Fibroblast of skin of right biceps (primary cell): ENCODE measurements at places on chromosomes 16 and 17.

DNA sequence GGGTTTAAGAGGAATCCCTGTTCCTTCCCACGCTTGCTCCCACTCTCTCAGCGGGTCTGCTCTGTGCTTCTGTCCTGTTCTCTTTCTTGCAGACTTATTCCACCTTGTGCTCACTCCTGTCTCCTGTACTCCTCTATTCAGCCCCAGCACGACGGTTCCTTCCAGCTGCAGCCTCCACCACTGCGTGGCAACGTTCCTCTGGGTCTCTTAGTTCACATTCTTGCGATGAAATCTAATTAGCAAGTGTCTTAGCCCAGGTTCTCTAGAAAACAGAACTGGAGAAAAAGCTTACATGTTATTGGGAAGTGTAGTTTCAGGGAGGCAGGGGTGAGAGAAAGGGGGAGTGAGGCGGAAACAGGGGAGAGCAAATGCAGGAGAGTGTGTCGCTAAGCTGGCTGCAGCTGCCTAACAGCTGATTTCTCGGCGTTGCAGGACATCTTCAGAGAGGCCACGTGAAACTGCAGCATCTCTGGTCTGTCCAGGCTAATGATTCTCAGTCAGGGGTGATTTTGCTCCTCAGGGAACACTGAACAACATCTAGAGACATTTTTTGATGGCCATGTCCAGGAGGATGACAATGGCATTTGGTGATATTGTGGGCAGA, 213.2 kb upstream of the NLRP1 start:
- no peak for DNase-seq

DNA sequence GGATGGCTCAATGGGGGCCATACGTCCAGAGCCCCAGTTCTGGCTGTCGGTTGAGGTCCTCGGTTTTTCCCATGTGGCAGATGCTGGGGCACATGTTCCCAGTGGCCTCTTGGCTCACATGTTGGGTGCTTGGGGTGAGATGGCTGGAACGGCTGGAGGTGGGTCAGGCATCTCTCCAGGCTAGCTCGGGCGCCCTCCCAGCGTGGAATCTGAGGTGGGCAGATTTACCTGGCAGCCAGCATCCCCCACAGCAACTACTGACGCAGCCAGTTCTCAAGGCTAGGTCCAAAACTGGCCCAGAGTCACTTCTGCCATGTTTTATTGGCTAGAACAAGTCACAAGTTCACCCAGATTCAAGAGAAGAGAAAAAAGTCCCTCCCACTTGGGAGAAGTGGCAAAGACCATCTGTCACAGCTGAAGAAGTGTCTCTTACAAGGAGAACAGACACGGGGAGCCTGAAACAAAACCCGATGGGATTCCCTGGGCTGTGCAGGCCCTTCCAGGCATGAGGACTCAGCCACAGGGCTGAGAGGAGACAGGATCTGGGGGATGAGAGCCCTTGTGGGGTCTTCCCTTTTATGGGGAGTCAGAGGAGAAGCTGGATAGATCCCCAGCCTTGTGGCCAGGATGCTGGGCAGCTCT, 15.2 kb downstream of the ACE start:
- DNase-seq: no peak

- DNase-seq: no peak
Observed at GRCh38 chr16:66265556-66266141, 100.8 kb upstream of the CDH5 start.

DNA sequence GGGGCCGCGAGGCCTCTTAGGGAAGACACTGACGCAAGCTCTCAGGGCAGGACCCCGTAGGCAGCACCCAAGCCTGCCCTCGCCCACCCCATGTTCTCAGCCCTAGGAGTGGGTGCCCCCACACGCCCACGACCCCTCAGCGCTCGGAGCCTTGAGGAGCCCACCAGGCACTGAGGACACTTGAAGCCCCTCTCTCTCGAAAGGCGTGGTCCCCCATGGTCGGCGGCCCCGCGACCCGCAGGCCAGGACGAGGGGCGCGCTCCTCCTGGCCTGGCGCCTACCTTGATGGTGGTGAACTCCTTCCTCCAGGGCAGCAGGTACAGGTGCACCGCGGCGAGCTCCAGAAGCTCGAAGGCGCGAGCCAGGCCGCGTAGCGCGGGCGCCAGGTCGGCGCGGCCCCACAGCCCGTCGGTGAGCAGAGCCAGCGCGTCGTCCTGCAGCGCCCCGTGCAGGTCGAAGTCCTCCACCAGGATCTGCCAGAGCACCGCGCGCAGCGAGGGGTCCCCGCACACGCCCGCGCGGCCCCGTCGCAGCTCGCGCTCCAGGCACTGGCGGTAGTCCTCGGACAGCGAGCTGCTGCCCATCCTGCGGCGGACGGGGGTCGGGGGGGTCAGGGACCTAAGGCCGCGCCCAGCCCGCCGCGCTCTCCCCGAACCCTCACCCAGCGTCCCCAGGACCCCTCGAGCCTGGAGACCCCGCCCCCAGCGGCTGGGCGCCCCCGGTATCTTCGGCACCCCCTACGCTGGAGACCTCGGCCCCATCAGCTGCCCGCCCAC, 668 bp downstream of the SPATA2L start:
- peak; percentile 23 for DNase-seq

DNA sequence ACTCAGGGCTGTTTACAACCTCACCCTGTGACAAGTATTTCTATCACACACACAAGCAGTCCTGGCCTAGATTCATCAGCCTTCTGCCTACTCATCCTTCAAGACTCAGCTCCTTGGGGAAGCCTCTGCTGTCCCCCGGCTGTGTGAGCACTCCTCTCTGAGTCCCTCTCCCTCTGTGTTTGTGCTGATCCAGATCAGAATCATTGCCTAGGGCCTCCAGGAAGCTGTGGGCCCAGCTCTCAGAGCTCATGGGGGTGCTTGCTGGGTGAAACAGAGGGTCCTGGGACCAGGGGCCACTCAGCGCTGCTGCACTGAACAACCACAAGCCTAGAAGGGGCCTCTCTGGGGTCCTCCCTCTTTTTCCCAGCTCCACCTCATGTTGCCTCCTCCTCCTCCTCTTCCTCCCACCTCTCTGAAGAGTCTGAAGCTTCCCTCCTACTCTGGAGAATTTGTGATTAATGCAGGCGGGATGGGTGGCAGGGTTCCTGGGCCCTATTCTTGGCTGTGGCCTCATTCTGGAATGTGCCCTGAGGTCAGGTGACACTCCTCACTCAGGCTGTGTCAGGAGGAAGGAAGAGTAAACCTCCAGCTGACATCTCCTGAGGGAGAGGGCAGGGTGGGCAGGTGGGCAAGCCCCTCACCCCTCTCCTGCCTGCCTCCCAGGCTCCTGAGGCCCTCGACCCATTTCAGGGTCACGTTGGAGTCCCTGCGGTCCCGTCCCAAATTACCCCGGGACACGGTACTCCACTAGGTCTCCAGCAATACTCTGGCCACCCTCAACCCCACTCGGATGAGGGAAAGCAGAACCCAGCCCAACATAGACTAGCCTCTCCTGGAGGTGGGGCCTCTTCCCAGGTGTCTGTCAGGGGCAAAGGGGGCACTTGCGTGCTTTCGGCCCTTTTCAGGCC, 10.1 kb downstream of the WFIKKN2 start:
- DNase-seq: peak; percentile 49

- no peak for DNase-seq
Observed at GRCh38 chr16:17403156-17403809, 67.5 kb downstream of the XYLT1 start.

- DNase-seq: peak; percentile 16
Observed at GRCh38 chr16:3716831-3717234, 491 bp downstream of the TRAP1 start.

- DNase-seq: peak; percentile 77
Observed at GRCh38 chr17:41451154-41451728, 10.5 kb upstream of the KRT38 start.

DNA sequence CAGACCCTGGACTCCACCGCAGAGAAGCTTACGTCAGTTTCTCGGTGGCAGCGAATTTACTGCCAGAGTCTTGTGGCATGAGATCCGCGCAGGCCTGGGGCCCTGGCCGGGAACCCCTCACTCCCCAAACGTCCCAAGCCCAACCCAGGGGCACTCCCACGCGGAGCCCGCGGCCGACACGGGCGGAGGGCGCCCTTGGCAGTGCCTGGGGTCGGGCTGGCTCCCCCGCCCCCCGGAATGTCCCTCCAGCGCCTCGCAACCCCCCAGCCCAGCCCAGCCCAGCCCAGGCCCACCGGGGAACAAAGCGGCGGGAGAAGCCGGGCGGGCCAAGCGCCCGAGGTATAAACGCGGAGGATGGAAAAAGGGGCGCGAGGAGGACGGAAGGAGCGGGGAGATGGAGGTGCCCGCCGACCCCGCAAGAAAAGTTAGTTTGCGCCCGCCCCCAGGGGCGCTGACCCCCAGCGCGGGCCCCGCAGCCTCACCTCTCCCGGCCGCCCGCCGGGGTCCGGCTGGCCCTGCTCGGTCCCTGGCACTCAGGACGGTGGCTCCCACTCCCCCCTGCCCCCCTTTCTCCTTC, 330 bp downstream of the CASKIN2 start:
- DNase-seq: no peak

GRCh38 chr17:14143688-14144087, 74.4 kb downstream of the COX10 start:
- peak; percentile 25 for DNase-seq

DNA sequence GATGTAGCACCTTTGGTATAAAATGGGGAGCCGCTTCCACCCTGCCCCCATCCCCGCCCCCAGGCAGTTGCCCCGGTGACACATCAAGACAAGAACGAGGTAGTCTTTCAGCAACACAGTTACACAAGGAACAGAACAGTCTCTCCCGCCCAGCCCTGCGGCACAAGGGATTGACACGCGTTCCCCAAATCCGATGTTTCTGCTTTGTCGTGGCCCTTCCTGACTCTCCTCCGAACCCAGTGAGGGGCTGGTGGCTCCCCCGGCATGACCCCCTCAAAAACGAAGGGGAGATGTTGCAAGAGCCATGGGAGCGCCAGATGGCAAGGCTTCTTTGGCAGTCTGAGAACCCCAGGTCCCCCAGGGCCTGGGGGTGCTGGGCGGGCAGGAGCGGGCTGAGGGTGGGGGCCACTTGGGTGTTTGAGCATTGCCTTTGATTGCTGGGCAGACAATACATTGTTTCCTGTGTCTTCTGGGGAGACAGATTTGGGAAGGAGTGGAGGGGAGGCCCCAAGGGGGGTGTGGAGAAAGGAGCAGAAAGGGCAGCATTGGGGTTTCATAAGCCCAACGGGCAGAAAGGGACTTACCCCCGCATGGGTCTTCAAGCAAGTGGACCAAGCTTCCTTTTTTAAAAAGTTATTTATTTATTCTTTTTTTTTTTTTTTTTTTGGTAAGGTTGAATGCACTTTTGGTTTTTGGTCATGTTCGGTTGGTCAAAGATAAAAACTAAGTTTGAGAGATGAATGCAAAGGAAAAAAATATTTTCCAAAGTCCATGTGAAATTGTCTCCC, 16.6 kb downstream of the COL1A1 start:
- DNase-seq: peak; percentile 83

- peak; percentile 46 for DNase-seq
Observed at GRCh38 chr16:83366228-83366627, 441.6 kb upstream of the HSBP1 start.

- DNase-seq: no peak
Observed at GRCh38 chr16:17130733-17131132, 340.0 kb downstream of the XYLT1 start.

GRCh38 chr16:23215435-23215834, 32.9 kb downstream of the SCNN1G start:
- DNase-seq: no peak

- DNase-seq: no peak
Observed at GRCh38 chr16:11738742-11739544, 3.7 kb downstream of the TXNDC11 start.

- DNase-seq: no peak
Observed at GRCh38 chr17:27181935-27182334, 112.0 kb upstream of the WSB1 start.

DNA sequence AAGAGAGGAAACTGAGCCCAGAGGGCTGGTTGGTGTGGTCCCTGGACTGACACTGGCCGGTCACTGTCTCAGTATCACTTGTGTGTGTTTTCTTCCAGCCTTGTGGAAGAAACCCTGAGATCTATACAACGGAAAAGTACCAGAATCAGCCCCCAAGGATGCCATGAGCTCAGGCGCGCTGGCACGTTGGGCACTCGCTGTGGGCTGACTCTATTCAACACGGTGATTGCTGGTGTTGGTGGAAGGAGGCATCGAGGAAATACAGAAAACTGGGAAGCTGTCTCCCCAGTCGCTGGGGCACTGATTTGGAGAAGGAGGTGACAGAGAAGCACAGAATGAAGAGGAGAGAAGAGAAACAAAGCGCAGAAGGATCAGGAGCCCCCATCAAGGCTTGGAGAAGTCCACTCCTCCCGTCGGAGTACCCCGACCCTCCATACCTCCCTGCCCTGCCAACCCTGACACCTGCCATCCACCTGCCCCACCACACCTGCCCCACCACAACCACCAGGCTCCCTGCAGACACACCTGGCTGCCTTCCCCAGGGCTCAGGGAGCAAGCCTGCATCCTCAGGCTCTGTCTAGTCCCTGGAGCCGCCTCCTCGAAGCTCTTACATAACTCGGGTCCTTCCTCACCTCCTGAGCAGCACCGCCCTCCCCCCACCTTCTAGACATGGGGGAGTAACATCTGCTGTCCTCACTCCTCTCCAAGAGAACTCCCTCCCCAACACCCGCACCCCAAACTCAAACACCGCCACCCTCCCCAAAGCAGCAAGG, 66.5 kb downstream of the RBFOX3 start:
- DNase-seq: no peak

DNA sequence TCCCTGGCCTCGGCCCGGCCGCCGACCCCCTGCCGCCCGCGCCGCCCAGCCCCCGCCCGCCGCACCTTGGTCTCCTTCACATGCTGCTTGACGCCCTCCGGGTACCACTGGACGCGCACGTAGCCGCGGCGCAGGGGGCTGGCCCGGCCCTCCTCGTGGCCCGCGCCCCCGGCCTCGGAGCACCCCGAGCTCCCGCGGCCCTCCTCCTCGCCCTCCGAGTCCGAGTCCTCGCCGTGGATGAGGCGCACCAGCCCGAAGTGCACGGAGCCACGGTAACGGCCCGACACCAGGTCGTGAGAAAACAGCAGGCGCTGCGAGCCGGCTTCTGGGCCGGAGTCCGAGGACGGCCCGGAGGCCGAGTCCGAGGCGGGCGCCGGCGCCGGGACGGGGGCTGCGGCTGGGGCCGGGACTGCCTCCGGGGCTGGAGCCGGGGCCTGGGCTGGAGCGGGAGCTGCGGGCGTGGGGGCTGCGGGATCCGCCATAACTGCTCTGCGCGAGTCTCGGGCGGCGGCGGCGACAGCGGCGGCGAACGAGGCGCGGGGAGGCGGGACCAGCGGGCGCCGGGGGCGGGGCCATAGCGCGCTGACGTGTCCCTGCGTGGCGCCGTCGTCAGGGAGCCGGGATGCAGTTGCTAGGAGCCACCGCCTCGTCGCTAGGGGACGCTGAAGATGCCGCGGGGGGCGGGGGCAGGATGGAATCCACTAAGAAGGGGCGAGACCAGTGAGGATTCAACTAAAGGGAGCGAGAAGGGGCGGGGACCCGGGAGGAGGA, at the start of gene UBE2O:
UBE2O (minus strand) TSS at position 493 of the 771 bp plus-strand sequence; CDS start at position 482, 11 bp downstream.
- peak; percentile 87 for DNase-seq

GRCh38 chr16:69366431-69366830, 14.8 kb upstream of the TMED6 start:
- DNase-seq: no peak

DNA sequence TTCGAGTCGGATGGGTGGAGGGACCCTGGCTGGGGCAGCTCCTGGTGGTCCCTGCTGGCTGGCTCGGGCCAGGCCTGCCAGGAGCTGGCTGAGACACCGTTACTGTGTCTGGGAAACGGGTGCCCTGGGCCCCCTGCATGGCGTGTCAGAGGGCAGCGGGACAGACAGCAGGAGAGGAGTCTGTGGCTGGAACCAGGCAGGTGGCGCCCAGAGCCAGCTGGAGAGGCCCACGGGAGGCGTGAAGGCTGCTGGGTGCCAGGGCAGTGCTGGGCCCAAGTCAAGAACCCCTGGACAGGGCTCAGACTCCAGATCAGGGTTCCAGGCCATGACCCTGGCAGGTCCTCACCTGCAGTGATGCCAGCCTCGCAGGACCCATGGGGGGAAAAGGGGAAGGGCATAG, 16.6 kb downstream of the SOX8 start:
- DNase-seq: no peak

- DNase-seq: no peak
Observed at GRCh38 chr16:53744449-53744848, 40.5 kb downstream of the FTO start.
